ENCODE measurements at places on chromosomes 4 and X.

- DNase-seq: no peak
Measured at GRCh38 chrX:44062840-44063239, 89.7 kb upstream of the NDP start.

DNA sequence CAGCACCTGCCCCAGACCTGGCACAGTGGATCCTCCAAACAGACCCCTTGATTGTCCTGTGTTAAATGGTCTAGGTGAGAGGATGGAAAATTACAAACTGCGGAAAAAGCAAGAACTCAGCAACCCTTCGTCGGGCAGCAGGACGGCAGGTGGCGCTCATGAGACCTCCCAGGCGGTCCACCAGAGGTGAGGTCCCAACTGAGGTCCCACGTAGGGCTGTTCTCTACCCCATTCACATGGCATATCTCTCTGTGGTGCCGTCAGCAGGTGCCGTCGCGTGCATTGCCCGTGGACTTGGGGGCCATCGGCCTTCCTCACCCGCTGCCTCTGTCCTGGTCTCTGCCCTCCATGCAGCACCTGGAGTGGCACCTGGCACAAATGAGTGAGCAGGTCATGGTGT, 88.2 kb downstream of the CRMP1 start:
- DNase-seq: no peak

DNA sequence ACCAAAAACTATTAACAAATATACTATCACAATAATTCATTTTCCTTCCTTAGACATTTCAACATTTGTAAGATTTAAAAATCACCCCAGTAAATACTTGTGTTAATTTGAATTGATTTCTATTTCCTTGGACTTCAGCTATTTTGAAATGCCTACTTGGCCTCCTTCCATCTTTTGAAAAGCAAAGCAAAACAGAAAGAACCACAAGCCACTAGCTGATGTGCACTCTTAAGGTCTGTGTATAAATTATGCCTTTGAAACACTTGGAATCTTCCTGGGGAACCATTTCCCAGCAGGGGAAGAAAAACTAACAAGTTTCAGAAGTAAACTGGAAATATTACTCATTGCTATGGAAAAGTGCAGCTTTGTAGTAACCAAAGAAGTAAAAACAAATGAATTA, 139.8 kb downstream of the CLCN4 start:
- DNase-seq: no peak

DNA sequence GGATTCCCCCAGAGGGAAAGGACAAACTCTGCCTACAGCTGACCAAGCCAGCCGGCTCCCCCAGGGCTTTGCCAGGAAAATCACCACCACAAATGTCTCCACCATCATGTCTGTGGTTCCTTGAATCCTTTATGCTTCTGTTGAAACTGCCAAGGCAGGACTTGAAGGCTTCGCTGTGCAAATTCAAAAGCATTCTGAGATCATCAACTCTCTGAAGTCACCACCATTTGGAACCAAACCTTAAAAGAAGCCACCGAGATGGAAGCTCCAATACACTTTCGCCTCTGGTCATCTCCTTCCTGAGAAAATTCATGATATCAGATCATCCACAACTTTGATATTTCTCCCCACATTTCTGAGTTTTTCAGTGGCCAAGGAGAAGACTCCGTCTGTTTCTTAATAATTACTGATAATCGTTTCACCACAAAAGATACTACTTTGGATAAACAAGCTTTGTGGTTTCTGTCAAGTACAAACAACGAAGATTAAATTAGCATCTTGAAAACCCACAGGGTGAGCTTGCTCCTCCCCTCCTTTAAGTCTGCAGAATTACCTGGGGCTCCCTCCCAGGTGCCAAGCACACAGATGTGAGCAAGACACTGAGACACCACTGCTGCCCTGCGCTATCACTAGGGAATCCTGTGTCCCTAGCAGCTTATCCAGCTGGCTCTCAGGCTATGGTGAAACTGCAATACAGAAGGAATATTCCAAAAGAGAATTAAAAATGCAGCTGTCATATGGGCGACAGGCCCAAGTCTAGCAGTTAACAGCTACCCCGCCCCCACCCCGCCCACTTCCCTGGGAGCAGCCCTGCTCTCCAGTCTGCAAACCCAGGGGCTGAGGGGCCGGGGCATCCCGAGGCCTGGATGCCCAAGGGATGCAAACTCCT, 125.0 kb upstream of the TBL1X start:
- no peak for DNase-seq

DNA sequence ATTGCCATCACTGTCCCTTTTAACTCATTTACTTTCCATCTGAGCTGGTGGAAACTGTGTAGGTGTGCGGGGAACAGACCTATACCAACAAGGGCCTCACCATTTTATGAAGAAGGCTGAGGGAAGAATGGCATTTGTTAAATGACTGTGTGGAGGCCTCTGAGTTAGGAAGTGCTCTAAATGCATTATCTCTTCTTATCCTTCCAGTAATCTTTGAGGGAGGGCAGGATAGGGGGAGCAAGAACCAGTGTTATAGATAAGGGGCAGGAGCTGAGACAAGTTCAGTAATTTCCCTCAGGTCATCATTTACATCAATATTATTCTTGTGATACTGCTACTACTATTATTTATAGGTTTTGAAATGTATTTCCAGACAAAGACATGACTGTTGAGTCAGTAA, 122.4 kb upstream of the PDLIM3 start:
- DNase-seq: no peak

DNA sequence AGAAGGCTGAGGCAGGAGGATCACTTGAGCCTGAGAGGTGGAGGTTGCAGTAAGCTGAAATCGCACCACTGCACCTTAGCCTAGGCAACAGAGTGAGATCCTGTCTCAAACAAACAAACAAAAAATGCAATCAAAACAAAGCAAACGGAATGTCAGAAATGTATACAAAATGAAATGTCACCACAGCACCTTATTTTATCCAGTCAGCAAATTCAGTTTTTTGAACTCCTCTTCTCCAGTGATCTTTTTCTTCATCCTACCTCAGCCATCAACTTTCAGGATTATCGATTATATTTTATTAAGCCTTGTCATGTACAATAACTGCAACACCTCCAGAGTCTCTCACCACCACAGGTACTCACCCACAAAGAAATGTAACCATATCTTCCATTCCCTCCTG, 31.1 kb upstream of the HPGDS start:
- no peak for DNase-seq

DNA sequence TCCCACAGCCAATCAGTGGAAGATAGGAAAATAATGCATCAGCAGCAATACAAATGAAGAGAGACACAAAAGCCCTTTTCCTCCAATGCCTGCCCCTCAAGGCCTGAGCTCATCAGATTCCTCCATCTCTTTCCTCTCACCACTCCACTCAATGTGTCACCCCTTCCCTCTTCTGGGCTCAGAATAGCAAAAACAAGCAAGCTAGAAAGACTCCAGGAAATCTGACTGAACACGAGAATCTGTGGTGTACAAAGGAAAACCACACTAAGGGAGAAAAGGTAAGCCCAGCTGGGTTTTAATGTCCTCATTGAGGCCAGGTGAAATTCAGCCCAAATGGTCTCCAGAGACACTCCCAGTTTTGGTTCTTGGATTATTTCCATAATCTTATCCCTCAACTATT, 46.3 kb downstream of the ARHGEF9 start:
- DNase-seq: no peak

- no peak for DNase-seq
Measured at GRCh38 chr4:41686893-41687292, 61.6 kb downstream of the PHOX2B start.

- DNase-seq: no peak
Measured at GRCh38 chr4:121792966-121793365, 8.2 kb upstream of the EXOSC9 start.

DNA sequence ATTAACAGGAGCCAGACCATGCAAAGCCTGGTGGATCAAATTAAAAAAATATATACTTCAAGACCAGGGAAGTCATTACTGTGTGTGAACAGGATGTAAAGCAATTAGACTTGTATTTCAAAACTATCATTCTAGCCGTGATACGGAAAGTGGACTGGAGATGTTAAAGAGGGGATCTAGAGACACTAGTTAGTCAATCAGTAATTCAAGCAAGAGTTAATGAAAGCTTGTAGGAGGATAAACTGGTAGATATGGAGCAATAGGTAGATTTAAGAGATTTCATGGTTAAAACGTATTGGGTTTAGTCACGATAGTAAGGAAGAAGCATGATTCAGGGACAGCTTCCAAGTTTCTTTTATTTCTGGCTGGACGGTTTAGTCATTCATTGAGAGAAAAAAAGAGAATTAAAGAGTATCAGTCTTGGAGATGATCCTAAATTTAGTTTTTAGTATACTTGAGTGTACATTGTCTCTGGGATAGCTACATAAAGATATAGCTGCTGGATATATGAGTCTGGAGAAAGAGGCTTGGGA, 3.9 kb downstream of the MAD2L1 start:
- DNase-seq: no peak

DNA sequence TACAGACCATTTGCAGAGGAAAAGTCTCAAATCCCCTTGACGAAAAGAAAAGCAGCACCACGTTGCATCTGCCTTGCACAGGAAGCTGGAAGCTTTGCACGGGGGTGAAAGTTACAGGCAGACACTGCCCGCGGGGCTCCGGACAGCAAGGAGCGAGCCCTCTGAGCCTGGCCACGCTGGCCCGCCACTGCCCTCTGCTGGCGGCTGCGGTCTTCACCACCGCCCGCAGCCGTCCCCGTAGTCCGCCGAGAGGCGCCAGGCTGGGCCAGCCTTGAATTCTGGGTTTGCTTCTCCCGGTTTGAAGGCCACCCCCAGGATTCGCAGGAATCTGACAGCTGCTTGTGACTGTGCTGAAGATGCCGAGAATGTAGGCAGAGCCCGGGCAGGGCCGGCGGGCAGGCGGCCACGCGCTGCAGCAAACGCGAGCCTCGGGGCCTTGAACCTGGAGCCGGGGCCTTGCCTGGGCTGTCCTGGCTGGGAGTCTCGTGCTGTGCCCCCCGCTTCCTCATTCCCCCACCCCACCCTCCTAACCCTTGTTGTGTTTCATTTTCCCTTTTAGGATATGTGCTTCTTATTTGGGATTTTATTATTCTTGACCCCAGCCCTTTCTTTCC, 49.2 kb downstream of the ENPP6 start:
- DNase-seq: peak; percentile 17

DNA sequence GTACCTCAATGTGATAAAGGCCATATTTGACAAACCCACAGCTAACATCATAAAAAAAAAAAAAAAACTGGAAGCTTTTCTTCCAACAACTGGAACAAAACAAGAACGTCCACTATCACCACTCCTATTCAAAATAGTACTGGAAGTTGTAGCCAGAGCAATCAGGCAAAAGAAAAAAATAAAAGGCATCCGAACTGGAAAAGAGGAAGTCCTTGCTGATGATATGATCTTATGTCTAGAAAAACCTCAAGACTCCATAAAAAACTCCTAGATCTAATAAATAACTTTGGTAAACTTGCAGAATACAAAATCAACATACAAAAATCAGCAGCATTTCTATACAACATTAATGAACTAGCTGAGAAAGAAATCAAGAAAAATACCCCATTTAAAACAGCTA, 134.3 kb downstream of the TEX11 start:
- no peak for DNase-seq

DNA sequence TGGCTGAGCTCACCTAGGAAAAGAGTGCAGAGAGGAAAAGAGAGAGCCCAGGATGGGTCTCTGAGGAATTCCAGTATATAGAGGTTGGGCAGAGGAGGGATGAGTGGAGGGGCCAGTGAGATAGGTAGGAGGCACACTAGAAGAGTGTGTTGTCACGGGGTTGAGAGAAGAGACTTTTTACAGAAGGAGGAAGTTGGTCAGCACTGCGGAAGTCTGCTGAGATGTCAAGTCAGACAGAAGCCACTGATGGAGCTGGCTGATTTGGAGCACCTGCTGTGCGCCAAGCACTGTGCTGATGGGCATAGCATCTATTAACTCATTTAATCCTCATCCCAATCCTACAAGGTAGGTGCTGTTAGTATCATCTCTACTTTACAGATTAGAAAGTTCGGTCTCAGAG, 60.4 kb downstream of the EFNB1 start:
- no peak for DNase-seq

GRCh38 chr4:140004922-140005627, 148.9 kb downstream of the MAML3 start:
- no peak for DNase-seq

GRCh38 chr4:3390288-3390811, 51.4 kb upstream of the HGFAC start:
- DNase-seq: no peak

DNA sequence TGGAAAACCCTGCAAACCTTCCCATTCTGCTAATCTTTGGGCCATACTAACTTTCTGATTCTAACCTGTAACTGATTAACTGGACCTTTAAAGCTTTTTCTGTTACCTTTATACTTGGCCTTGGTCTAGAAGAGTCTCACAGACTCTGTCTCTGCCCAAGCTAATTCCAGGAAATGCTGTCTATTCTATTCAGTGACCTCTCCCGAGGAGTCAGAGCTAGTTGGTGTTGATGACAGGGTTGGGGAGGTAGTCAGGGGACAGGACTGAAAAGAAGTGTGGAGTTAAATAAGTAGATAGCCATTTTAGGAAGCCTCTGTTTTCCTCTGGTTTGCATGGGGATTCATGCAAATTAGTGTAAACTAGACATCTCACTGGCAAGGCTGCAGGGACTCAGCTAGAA, 429.5 kb downstream of the GRID2 start:
- no peak for DNase-seq

GRCh38 chrX:55056820-55057674, 17.8 kb upstream of the PAGE2B start:
- no peak for DNase-seq

GRCh38 chr4:184510401-184510800, 36.1 kb upstream of the IRF2 start:
- no peak for DNase-seq

DNA sequence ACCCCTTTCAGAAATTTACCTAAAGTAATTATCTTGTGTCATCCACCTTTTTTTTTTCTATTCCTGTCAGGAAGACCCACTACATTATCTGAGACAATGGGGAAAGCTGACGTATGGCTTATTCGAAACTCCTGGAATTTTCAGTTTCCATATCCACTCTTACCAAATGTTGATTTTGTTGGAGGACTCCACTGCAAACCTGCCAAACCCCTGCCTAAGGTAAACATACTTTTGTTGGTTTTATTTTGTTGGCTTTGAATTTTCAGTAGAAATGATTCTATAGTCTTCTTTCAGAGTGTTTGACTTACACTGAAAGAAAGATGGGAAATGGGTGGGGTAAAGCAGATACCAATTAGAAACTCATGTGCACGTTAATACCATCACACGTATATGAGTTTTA, 2.2 kb downstream of the UGT2B7 start:
- no peak for DNase-seq

GRCh38 chr4:8909548-8909947, 37.9 kb upstream of the HMX1 start:
- DNase-seq: no peak

GRCh38 chr4:169098054-169098497, 88.0 kb upstream of the CBR4 start:
- no peak for DNase-seq

- DNase-seq: peak; percentile 47
Measured at GRCh38 chr4:73257234-73257633, 1.4 kb downstream of the ANKRD17 start.

DNA sequence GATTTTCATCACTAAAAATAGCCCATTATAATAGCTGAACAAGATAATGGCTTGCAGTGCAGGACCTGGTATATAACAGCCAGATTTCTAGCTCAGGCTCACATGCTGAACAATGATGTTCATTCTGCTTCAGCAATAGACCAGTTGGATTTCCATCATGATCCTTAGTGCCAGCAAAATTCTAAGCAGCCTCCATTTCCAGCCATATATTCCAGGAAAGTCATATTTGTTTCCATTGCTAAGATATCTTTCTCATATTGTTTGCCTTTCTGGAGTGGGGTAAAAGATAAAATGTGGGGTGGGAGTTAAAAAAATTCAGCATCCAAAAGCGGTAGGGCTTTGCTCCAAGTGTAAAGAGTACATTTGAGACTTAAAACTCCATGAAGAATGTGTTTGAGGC, 2344.1 kb downstream of the PCDH7 start:
- DNase-seq: no peak
